HepG2 (cell line): ENCODE measurements at places on chromosomes 2 and 18. TPM values are rescaled to one million over a fixed set of nuclear protein-coding genes. Genes with fewer than 3 reads are reported as not detected.

DNA sequence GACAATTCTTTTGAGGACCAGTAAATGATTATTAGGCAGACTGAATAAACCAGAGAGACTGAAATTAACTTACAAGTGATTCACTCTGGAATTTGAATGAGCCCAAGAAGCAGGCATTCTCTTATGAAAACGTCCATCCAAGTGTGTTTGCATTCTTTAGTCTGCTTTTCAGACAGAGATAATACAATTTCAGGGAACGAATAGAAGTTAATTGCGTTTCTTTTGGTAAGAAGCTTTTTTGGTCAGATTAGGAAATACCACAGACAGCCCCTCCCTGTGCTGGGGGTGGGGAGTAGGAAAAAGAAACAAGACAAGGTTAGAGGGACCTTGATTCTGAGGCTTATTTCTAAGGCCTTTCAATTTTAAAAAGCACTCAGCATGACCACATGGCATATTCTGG, 874.4 kb downstream of the SUCLG1 start:
- DNase-seq, result no peak

DNA sequence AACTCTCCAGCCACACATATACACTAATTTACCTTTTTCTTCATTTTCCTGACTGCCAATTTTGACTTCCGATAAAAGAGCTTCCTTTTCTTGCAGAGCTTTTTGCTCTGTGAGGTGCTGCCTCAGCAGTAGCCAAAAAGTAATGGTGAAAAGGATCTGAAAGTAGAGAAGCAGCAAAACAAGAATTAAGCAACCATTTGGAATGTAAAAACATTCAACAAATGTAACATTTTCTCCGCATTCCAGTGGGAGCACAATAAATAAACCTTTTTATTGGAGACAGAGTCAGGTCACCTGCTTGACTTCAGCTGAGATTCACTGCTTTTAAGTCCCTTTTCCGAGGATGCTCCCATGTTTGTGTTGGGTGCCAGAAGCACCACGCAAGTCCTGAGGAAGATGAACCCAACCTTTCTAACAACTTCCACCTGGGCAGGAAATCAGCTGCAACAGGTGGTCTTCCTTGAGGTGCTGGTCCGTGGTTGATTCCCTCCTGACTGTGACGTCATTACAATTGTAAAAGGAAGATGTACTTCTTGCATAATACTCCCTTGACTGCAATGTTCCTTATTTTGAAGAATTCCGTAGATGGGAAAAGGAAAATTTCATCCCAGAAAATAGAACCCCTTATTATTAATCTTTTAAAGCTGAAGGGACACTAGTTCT, 265.5 kb downstream of the NAPG start:
- DNase-seq, result no peak

- DNase-seq, result no peak
These were observed 45.7 kb upstream of the FAM171B start for GRCh38 chr2:186648130-186648529.

The CCDC178 gene
- not detected in 2 replicates for total RNA-seq

The FER1L5 gene
- total RNA-seq, result 0.02 TPM in 1 of 2 replicates, not detected in the other
